ENCODE measurements at places on chromosomes 1 and 21.

GRCh38 chr1:234119431-234119830, 215.0 kb downstream of the SLC35F3 start:
- DNase-seq: no peak

DNA sequence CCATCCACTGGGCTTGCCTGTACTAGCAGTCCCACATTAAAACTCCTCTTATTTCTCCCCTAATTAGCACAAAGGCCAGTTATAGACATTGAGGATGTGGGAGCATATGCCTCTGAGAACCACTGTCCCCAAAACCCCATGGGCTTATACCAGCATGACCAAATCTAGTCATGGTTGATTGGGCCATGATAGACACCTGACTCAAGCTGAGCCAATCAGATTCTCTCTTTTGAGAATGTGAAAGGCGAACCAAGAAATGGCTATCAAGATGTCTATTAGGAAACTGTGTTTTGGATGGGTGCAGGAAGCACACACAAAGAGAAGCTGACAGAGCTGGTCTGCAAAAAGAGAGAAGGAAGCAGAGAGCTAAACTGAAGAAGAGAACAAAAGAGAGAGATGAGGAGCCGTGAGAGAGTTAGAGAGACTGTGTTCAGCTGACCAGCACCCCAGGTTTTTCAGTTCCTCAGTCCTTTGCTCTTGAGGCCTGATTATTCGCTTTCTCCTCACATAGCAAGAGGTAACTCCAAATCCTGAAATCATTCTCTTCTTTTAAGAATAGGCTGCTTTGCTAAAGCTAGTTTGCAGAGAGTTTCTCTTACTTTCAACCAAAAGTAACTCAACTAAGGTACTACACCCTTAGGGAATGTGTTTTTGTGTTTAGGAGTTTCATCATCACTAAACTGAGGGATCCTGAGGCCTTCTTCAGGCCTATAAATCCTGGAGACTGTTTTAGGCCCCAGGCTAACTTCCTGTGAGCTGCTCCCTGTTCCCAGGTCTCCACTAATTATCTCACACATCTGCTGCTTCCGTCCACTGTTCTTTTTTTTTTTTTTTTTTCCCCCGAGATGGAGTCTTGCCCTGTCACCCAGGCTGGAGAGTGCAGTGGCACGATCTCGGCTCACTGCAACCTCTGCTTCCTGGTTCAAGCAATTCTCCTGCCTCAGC, 7.9 kb upstream of the TIPRL start:
- no peak for DNase-seq

DNA sequence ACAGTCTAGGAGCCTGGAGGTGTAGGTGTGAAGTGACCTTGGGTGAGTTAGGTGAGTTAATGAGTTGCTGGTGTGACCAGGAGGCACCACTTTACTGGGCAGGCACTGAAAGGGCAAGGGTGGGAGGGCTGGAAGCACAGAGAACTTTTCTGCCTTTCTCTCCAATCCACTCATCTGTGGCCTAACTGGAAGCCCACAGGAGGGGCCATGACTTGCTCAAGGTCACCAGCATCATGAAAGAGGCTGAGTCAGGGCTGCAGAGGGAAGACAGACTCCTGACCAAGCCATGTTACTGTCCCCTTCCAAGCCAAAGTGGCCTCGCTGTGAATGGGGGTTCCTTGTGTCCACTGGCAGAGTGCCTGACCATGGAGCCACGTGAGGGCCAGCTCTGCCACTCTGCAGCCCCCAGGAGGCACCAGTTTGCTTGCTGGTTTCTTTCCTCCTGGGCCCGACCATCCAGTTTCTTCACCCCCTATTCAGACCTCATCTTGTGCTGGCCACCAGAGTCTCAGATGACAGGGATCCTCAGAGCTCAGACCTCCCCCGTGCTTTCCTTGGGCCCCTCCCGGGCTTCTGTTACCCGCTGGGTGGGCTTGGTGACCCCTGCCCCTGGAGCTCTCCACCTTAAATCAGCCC, 4.3 kb upstream of the BSND start:
- no peak for DNase-seq

GRCh38 chr21:46181436-46181835, 2.8 kb downstream of the SPATC1L start:
- DNase-seq: no peak

DNA sequence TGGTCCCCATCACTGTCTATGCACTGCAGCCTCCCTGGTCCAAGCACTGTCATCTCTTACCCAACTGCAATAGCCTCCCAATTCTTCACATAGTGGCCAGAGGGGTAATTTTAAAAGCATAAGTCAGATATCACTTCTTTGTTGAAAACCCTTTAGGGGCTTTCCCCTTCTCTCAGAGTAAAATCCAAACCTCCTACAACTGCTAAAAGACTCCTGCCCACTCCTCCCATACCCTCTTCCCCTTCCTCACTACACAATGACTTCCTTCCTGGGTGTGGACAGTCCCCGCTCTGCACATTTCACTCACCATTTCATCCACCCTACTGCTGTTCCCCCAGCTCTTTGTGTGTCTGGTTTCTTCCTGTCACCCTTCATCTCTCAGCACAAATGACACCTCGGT, 8.3 kb downstream of the MCOLN2 start:
- DNase-seq: peak; percentile 75

GRCh38 chr1:13828454-13829151, 128.6 kb downstream of the PRDM2 start:
- peak; percentile 45 for DNase-seq

Data from activated CD4-positive, alpha-beta T cell treated with anti-CD3 and anti-CD28 coated beads, Interleukin-10, Interleukin-2, amounts not matched to agents 100 ng/mL and 50 ng/mL, durations not matched to agents 16 hours and 8 hours (primary cell).